HuH-7.5 (cell line): ENCODE measurements at places on chromosomes 6 and 20.

DNA sequence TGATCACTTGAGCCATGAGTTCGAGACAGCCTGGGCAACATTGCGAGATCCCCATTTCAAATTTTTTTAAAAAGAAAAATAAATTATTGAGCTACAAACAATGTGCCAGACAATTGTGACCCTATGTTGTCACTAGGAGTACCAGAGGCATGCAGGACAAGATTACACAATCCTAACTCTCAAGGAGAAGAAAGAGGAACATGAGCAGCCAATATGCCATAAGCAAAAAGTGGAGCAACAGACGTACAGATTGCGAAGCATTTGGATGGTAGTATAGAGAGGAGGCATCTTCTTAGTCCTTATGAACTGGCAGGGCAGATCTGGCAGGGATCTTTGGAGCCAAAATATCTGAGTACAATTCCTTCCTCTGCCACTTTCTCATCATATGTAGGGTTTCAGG is 156.4 kb downstream of the OR2B2 start:
- DNase-seq: no peak

GRCh38 chr6:168377484-168377855 is 57.9 kb upstream of the DACT2 start:
- no peak for DNase-seq

DNA sequence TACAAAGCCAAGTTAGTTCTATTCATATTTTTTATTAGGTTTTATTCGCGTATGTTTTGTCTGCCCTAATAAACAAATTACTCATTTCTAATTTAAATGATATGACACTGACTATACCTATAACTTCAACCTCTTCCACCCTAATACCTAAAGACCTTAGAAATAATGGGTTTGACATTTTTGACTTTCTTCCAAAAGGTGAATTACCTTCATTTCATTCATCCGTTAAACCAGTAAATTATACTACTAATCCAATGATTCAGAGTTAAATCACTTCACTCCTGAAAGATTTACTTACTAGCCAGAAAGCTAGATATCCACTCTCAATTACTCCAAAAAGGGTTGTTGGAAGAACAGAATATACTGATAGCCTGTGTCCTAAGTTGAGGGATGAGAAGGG is 5.2 kb downstream of the MRPS10 start:
- DNase-seq: no peak

- DNase-seq: no peak
Measured at GRCh38 chr6:150673720-150674346, 74.1 kb downstream of the PLEKHG1 start.

DNA sequence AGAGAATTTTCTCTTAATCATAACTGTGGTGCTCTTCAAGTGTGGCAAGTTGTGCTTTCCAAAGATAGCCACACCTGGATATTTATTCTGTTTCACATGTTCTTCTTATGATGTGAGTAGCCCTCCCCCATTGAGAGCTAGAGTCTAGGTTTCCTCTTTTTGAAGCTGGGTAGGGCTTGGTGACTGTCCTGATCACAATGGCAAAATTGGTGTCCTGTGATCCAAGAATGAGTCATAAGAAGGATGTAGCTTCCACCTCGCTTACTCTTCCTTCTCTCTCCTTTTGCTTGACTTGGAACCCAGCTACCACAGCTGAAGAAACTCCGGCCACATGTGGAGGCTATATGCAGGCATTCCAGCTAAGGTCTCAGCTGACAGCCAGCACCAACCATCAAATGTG is 7.4 kb upstream of the IGF2R start:
- DNase-seq: no peak

DNA sequence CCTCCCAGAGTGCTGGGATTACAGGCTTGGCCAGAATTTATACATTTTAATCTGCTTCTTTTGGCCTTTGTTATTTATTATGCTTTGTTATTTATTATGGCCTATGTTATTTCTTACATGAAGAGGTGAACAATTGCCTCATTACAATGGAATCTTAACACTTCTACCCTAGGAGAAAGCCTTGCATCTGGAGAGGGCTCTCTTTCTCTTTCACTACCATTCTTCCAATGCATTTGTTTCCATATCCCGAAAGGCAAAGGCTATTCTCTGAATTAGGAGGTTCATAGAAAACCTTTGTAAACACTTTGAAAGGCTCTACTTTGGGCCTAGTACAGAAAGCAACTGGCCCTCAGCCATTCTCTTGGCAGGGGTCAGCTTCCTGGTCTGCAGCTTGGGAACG is 19.9 kb upstream of the DEK start:
- no peak for DNase-seq

DNA sequence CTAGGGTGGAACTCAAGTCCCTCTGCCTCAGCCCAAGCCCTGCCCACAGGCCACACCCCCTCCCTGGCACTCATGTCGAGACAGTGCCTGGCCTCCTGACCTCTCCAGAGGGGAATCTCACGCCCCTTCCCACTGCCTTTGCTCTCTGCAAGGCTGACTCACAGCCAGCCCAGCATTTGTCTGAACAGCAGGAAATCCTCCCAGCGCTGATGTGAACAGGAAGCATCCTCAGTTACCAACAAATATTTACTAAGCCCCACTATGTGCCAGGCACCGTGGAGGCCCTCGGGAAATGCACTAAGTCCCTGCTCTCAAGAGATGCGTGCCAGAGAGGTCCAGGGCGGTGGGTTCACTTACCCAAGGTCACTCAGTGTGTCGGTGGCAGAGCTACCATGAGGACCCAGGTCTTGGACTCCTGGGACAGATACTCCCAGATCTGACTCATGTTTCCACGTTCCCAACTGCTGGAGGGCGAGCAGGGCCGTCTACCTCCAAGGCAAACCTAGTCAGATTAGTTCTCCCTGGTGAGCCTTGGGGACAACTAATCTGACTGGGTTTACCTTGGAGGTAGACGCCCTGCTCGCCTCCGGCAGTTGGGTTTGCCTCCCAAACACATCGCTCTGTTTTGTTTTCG is 7.8 kb downstream of the ADA start:
- DNase-seq: no peak

DNA sequence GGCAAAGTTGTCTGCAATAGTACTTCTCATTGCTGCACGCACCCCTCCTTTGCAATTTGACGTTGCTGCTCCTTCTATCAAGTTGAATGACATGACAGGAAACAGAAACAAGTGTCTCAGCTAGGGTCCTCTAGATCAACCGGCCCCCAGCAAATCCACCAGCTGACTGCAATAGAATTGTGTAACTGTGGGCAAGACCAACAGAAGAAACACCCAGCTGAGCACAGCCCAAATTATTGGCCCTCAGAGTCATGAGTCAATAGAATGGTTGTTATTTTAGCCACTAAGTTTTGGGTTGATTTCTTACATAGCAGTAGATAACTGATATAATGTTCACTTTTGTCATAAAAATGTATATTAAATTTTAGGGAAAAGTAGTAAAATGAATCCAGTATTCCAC is 202.7 kb downstream of the MAFB start:
- no peak for DNase-seq

- no peak for DNase-seq
Measured at GRCh38 chr6:152167641-152168603, 360.4 kb downstream of the ESR1 start.

DNA sequence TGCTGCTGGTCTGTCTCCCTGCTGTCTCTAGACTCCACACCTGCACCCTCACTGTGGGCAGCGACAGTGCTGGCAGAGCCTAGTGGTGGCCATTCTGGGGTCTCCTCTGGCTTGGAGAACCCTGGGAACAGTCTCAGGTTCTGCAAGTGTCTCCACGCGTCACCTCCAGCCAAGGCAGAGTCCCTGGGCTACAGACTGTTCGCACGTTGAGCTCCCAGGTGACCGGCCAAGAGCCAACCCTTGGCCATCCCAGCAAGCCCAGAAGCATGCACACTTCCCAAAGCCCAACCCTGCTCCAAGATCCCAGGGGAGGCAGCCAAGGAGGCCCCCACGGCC is 4.8 kb downstream of the EEF1A2 start:
- no peak for DNase-seq

GRCh38 chr6:16196984-16197546 is 41.3 kb upstream of the GMPR start:
- DNase-seq: no peak

DNA sequence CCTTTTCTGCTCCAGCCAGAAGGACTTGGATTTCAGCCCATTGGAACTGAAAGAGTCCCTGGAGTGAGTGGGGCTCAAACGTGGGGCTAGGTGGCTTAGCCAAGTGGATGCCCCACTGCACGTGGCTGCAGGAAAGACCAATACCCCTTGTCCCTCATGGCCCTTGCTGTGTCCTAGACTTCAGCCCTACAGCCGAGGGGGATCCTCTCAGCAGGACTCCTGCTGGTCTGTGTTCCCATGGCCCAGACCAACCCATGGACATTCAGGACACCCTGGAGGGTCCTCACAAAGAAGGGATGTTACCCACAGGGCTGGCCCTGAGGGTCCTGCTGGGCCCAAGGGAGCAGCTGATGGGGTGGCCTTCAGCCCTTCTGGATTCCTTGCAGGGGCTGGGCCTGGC is 30.0 kb upstream of the PHACTR3 start:
- DNase-seq: peak; percentile 6

GRCh38 chr20:63119121-63119962 is 96.6 kb downstream of the YTHDF1 start:
- DNase-seq: no peak

GRCh38 chr20:62055106-62055861 is 10.4 kb downstream of the TAF4 start:
- DNase-seq: no peak
